ENCODE measurements at places on chromosomes 12 and 14.

- DNase-seq, result peak; percentile 37
Observed at GRCh38 chr12:56431850-56432249, 17.4 kb downstream of the TIMELESS start.

DNA sequence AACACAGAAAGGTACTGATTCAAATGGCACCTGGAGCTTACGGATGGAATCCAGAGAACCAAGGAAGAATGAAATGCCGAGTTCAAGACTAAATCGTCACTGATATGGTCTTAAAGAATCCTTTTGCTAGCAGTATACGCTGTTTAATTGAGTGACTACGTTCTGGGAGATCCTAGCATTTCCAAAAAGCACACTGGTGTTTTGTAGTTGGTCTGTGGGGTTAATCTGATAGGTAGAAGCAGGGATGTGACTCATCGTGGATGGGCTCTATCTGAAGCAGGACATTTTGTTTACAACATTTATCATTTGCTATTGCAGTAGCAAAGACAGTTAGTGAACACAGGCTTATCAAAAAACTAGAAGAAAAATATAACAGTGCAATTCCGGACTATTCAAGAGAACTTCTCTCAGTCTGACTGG, 169.2 kb upstream of the HMGA2 start:
- DNase-seq, result peak; percentile 92

DNA sequence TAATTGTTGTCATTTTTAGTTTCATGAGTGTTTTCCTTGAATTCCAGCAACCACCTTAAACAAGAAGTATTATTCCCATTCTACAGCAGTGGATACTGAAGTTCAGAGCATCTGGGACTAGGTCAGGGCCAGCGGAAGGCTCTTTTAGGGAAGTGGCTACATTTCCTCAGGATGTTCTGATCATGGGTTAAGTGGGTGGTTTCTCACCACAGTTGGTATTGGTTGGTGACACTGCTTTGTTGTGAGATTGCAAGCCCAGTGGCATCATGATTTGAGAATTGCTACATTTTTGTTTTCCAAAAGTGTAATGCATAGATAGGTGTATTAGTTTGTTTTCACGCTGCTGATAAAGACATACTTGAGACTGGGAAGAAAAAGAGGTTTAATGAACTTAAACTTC, 47.1 kb downstream of the SYNE2 start:
- DNase-seq, result no peak

- no peak for DNase-seq
Observed at GRCh38 chr14:82354126-82354525, 820.5 kb upstream of the SEL1L start.

DNA sequence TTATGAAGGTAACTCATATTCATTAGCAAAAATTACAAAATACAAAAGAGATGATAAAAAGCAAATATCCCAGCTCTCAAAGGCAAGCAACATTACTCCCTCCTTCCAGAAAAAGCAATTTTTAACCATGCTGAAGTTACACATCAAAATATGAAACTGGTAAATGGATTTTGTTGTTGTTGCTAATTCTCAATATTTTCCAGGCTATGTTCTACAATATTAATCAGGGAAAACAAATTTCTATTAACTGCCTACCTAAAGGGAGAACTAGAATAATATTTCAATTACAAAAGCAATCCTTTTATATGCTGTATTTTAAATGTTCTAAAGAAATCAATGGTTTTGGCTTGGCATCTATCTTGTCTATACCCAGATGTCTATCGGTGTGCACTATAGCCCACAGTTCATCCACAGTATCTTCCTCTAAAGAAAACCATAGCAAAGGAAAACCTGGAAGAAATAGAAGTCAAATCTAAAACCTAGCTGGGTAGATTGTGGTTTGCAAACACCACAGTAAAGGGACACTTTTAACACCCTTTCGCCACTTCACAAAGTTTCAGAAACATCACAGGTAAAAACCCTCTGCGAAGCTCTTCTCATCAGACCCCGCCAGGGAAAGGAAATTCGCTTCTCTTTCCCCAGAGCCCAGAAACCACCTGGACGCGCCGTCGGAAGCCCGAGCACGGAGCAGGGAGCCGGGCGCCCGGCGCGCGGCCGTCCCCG, 32.0 kb downstream of the TC2N start:
- no peak for DNase-seq

DNA sequence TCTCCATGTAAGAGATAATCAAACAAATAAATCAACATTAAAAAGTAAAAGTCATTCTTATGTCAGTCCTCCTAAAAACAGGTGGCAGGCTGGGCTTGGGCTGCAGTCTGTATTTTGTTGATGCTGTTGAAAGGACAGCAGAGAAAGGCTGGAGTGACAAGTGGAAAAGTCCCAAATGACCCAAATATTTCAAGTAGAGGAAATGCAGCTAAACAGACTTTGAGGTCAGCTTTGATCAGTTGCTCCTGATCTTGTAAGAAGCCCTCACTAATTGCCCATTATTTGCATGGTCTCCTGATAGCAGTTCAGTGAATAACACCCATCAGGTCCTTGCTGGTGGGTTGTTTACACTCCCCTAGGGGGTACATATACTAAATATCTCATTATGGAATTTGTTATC, 24.9 kb downstream of the TBX3 start:
- no peak for DNase-seq

DNA sequence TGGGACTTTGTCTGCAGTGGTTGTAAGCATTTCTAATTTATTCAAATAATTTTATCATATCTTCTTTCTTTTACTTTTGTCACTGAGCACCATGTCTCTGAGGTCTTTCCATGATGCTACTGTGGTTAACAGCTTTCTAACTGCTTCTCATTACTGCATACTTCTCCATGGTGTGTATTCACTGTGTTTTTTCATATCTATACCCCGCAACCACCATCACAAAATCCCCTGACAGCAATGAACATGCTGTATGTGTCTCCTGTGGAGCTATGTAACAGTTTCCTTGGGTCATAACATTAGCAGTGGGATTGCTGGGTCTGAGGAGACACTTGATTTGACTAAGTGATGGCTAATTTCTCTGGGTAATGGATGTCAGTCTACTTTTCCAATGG, 29.2 kb upstream of the CHST11 start:
- no peak for DNase-seq

- peak; percentile 92 for DNase-seq
Observed at GRCh38 chr12:25997201-25997963, 38.9 kb downstream of the RASSF8 start.

GRCh38 chr14:25607192-25607591, 557.2 kb upstream of the STXBP6 start:
- DNase-seq, result no peak

DNA sequence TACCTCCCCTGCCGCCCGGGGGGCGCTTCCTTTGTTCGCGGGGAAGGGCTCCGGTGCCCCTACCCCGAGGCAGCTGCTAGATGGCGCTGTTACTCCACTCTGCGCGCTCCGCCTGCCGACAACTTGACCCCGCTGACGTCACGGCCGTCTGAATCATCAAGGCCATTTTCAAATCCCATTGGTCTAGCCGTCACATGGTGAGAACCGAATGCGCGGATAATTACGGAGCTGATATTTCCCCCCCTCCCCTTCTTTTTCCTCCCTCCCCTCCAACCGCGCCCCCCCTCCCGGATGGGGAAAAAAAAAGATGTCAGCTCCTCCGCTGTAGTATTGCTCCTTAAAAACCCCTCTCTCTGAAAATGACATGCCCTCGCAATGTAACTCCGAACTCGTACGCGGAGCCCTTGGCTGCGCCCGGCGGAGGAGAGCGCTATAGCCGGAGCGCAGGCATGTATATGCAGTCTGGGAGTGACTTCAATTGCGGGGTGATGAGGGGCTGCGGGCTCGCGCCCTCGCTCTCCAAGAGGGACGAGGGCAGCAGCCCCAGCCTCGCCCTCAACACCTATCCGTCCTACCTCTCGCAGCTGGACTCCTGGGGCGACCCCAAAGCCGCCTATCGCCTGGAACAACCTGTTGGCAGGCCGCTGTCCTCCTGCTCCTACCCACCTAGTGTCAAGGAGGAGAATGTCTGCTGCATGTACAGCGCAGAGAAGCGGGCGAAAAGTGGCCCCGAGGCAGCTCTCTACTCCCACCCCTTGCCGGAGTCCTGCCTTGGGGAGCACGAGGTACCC, at the start of gene HOXC10:
HOXC10 (plus strand) TSS at position 246 of the 791 bp plus-strand sequence; CDS start at position 360, 114 bp downstream.
- peak; percentile 97 for DNase-seq

DNA sequence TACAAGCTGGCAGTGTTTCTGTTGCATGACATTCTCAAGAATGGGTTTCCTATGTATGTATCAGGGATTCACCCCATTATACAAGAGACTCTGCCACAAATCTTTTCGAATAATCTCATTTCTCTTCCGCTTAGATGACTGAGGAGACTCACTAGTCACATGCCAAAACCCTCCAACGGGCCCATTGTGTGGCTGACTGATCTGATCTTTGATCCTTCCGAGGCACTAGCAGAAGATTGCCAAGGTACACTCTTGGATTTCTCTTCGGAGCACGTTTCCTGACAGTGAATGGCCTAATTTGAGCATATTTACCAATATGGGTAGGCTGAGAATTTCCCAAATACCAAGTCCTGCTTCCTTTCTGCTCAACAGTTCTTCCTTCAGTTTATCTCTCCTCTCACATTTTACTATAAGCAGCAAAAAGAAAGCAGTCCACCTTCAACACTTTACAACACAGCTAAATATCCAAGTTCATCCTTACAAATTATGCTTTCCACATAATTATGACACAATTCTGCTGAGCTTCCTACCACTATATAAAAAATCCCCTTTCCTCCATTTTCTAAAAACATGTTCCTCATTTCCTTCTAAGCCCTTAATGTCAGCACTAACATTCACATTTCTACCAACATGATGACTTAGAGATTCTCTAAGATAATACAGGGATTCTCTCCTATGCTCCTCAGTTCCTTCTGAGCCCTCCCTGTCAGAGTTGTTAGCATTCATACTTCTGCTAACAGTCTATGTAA, 11.0 kb downstream of the PRPH start:
- DNase-seq, result no peak

- no peak for DNase-seq
Observed at GRCh38 chr12:18496156-18496555, 234.8 kb downstream of the PIK3C2G start.

GRCh38 chr14:33668066-33668465, 282.8 kb downstream of the EGLN3 start:
- DNase-seq, result peak; percentile 62

GRCh38 chr14:43232261-43232660, 1274.8 kb downstream of the FSCB start:
- no peak for DNase-seq

GRCh38 chr14:68094158-68094557, 274.6 kb downstream of the RAD51B start:
- no peak for DNase-seq

GRCh38 chr12:80187660-80188090, 88.3 kb downstream of the OTOGL start:
- peak; percentile 75 for DNase-seq

GRCh38 chr12:12586879-12587675, 24.4 kb upstream of the DUSP16 start:
- no peak for DNase-seq

DNA sequence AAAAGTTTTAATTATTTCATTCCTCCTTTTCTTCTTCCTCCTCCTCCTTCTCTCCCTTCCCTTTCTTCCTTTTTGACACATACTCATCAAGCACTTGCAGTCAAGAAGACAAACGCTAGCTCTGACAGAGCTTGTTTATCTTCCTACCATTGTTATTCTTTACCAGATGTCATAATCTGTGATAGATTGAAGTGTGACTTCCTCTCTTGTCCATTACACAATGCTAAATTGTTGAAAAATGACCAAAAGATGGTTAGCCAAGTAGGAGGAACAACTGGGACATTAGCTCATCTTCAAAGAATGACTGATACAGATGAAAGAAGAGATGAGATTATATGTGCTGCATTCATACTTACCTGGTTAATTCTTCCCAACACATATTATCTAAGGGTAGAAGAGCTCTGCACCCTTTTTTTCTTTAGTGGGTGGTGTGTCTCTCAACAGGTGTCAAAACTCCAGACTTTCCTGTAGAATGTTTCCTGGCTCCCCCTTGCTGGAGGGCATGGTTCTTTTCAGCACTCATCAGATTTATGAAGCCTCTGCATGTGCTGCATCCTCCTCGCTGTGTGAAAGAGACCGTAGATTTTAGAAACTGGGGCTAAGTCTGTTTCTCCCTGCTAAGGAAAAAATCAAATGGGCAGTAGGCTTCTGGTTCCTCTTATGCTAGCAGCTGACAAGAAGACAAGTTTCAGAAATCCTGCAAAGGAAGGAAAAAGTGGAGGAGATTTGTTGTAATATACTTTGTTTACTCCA, 147.1 kb downstream of the TMX1 start:
- peak; percentile 61 for DNase-seq

DNA sequence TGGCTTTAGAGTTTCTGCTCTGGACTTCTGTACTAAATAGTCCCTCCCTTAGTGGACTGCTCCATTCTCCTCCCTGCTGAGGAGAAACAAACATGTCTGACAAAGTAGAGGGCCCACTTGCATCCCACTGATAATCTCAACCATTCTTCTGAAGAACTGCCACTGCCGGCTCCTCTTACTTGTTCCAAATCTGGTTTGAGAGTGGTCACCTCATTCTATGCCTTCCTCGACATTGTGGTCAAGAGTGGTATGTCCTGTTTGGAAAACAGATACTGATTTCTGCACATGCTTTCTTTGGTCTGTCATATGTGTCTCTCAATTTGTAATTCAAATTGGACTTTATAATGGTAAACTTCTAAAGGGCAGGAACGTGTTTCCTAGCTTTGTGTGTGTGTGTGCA, 36.3 kb upstream of the PLEKHA5 start:
- DNase-seq, result no peak

GRCh38 chr14:22898302-22899090, 15.5 kb downstream of the REM2 start:
- DNase-seq, result peak; percentile 87

GRCh38 chr12:65229441-65229840, 49.0 kb upstream of the MSRB3 start:
- peak; percentile 88 for DNase-seq

DNA sequence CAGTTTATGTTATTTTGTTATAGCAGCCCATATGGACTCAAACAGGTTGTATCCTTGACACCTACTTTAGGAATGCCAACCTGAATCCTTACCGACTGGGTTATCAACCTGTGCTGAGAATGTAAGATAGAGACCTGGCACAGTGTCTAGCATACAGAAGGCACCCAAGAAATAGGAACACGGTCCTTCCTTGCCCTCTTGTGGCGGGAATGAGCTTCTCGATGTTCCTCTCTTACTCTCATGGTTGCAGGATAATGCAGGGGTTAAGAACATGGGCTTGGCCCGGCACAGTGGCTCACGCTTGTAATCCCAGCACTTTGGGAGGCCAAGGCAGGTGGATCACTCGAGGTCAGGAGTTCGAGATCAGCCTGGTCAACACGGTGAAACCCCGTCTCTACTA, 6.5 kb downstream of the C12orf43 start:
- peak; percentile 46 for DNase-seq
